ENCODE measurements at places on chromosomes 4 and X. TPM values are rescaled to one million over a fixed set of nuclear protein-coding genes. Genes with fewer than 3 reads are reported as not detected.
A peak's percentile ranks its signal among the peaks of the same experiment; 100 is the strongest.

NHSL2 gene
- 0.70 TPM for total RNA-seq

DNA sequence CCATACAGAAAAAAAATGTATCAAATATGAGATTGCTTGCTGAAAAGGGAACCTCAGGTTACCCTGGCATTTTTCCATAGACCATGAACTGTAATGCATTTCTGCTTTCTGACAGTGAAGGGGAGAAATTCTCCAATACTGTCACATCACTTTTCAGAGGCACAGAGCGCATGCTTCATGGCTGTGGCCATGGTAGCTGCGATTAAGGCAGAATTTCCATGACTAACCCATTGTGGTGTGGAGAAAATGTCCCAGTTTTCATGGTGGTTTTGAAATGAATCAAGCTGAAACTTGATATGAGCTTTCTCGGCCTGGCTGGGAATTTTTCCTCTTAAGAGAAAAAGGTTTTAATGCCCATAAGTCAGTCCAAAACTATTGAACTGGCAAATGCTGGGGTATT lies 39.5 kb upstream of the MAP3K15 start:
- no peaks in the 10 kb centered on the region for H3K27me3 ChIP-seq
- peaks cover 25% of the 10 kb centered on the region for H3K4me1 ChIP-seq
- no peak overlapping the region for H3K4me3 ChIP-seq
- peak; percentile 22 for DNase-seq

DNA sequence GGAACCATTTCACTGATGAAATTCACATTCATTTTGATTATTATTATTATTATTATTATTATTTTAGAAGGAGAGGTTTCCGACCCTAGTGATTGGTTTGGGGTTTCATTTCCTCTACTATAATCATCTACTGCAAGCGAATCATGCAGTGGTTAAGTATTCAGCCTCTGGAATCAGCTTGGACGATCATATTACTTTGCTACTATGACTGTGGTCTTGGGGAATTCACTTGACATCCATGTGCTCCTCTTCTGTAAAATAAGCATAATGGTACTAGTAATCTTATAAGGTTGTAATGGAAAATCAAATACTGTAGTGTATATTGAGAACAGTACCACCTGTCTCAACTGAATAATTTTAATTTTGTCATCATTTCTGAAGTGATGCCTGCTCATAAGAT lies 132.1 kb upstream of the SLC4A4 start:
- no peak for DNase-seq
- H3K27ac ChIP-seq: no peak overlapping the region
- H3K27me3 ChIP-seq: peaks cover 11% of the 10 kb centered on the region
- H3K4me1 ChIP-seq: no peaks in the 10 kb centered on the region
- no peaks in the 10 kb centered on the region for H3K36me3 ChIP-seq
- H3K4me3 ChIP-seq: no peak overlapping the region

DNA sequence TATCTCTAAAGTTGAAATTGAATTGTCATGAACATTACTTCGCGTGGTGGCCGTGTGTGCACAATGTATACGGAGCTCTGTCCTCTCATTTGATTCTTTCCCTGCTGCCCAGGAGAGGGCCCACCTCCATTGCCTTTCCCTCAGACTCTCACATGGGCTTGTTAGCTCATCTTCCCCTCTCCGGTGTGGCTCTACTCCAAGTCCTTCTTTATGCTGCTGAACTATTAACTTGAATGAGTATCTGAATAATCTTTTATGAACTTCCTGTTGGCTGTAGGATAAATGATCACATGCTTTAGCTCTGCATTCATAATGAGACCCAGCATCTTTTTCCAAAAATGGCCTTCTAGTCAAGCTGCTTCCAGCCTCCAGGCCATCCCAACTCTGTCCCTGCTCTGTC lies 68.8 kb upstream of the CLNK start:
- no peak for DNase-seq
- no peaks in the 10 kb centered on the region for H3K4me1 ChIP-seq
- no peak overlapping the region for H3K4me3 ChIP-seq
- H3K36me3 ChIP-seq: no peaks in the 10 kb centered on the region

- H3K27me3 ChIP-seq: no peaks in the 10 kb centered on the region
- no peak overlapping the region for H3K4me3 ChIP-seq
- no peak for DNase-seq
- H3K4me1 ChIP-seq: no peaks in the 10 kb centered on the region
Observed at GRCh38 chr4:61662362-61662761, 462.2 kb downstream of the ADGRL3 start.

All from activated CD8-positive, alpha-beta T cell treated with anti-CD3 and anti-CD28 coated beads, Interleukin-2, amount 10 ng/mL, durations not matched to agents 7 days and 5 days (primary cell).